ENCODE measurements at places on chromosomes 7 and 10. TPM values are rescaled to one million over a fixed set of nuclear protein-coding genes. Genes with fewer than 3 reads are reported as not detected.

Gene CLDN3
- not detected for total RNA-seq

Gene AUTS2
- 1.8 TPM for total RNA-seq

Gene MSMB
- not detected for total RNA-seq

DNA sequence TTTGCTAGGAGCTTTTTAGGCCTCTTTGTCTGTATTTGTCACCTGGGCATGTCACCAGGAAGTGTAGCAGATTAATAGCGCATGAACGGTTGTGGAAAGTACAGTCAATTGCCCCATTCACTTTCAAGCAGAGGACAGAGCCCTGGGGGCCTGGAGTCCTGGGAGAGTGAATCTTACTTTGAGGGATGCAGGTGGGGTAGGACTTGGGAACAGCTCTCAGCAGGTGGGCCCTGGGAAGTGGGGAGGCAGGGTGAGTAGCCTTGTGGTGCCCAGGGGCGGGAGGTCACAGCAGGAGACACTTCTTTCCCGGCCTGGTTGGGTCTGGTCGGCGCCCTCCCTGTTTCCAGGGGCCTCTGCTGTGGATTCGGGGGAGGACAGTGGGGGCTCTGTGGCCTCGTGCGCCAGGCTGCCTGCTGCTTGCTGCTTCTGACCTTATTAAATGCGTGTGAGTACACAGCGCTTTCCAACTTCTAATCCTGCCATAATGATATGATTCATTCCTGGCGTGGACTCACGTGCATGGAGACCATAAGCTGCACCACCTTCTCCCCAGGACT, 51.6 kb upstream of the AQP1 start:
- peaks cover 24% of the 10 kb centered on the region for H3K36me3 ChIP-seq
- no peak for DNase-seq
- H3K4me3 ChIP-seq = no peak overlapping the region

DNA sequence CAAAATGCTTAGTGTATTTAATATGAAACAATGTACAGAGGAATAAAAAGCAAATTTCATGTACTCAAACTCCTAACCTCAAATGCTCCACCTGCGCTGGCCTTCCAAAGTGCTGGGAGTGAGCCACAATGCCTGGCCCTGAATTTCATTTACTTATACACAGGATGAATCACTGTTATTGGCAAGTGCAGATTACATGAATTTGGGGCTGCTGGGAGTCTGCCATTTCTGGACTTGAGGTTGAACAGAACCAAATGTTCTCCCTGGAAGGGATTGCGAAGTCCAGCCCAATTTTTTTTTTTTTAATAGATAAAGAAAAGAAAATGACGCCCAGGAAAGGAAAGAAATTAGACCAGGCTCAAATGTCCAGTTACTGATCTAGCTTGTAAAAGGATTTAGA, 6.8 kb upstream of the CSTF2T start:
- H3K4me1 ChIP-seq = no peaks in the 10 kb centered on the region
- no peaks in the 10 kb centered on the region for H3K27me3 ChIP-seq
- peak overlapping the region; percentile 16 for H3K27ac ChIP-seq

GRCh38 chr10:78555128-78555527, 513.6 kb upstream of the ZMIZ1 start:
- H3K27ac ChIP-seq = no peak overlapping the region
- H3K36me3 ChIP-seq = no peaks in the 10 kb centered on the region
- H3K4me3 ChIP-seq = no peak overlapping the region
- peaks cover 47% of the 10 kb centered on the region for H3K27me3 ChIP-seq
- no peaks in the 10 kb centered on the region for H3K4me1 ChIP-seq
